Stimulated activated CD8-positive, alpha-beta memory T cell treated with anti-CD3 and anti-CD28 coated beads, Interleukin-7, amount 100 ng/mL, for 1 hour (primary cell): ENCODE measurements at places on chromosomes 3 and 15.

- no peak for DNase-seq
Observed at GRCh38 chr3:149004622-149005021, 13.3 kb downstream of the GYG1 start.

DNA sequence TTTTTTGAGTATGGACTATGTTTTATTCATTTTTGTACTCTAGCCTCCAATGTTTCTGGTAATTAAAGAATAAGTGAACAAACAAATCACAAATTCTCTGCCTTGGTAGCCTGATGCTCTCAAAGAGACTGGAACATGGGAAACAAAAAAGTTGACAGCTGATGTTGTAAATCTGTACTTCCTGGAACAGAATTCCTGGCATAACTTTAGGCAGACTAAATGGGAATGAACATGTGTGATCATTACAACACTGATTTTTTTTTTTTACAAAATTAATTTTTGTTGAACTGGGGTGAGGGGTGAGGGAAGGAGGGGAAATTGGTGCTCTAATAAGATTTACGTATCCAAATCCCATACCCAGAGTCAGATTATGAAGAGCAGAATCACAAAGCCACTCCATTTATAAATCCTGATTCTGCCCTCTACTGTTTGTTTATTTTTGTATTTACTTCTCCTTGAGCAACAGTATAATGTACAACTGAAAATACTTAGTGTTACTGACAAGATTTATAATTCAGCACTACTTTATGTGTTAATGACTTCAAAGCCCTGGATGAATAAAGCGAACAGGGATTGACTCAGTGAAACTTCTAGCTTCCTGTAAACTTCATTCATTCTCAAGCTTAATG is 165.0 kb downstream of the FRMD5 start:
- DNase-seq: no peak

DNA sequence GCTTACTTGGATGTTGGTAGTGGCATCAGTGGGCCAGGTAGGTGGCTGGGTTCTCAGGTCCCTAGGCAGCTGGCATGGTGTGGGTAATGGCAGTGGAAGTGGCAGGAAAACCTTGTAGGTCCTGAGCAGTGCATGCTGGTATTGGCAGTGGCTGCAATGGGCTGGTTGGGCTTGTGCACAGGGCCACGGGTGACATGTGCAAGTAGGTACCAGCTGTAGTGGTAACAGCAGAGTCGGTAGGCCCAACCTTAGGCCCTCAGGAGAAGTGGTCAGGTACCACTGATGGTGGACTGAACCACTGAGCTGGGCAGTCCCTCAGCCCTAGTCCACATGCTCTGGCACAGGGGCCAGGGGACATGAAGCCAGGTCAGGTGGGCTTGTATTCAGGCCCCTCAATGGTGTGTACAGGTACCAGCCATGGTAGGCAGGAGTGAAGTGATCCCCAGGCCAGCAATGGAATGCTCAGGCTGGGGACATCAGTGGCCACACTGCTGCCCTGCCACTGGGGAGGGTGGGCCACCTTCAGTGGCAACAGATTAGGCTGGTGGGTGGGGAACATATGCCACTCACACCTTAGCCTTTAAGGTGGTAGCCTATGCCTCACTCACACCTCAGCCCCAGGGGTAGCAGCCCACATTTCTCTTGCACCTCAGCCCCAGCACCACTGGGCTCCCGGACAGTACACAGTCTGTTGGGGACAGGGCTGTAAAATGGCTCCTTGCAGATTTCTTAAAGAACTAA is 118.1 kb downstream of the LRRK1 start:
- no peak for DNase-seq

- no peak for DNase-seq
Observed at GRCh38 chr3:189573004-189573403, 58.2 kb upstream of the TP63 start.

GRCh38 chr15:99421172-99421656 is 144.6 kb upstream of the MEF2A start:
- DNase-seq: no peak

DNA sequence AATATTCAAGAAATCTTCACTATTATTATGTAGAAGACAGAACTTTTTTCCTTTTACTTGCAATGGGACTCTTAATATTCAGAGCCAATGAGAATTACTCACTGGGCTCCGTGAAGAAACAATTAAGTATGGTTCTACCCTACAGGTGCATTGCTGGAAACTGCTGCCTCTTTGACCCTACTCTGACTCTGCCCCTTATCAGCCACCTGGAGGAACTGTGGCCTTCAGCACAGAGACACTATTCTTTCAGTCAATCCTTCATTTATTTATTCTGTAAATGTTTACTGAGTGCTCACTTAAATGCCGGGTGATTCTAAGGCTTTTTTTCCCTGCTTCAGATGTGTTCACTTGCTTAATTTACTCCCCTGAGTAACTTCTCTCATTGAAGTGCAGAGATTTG is 163.2 kb downstream of the SYNPR start:
- DNase-seq: no peak

GRCh38 chr3:79461129-79461792 is 306.5 kb downstream of the ROBO1 start:
- no peak for DNase-seq

GRCh38 chr3:142022381-142022780 is 127.0 kb downstream of the TFDP2 start:
- no peak for DNase-seq

DNA sequence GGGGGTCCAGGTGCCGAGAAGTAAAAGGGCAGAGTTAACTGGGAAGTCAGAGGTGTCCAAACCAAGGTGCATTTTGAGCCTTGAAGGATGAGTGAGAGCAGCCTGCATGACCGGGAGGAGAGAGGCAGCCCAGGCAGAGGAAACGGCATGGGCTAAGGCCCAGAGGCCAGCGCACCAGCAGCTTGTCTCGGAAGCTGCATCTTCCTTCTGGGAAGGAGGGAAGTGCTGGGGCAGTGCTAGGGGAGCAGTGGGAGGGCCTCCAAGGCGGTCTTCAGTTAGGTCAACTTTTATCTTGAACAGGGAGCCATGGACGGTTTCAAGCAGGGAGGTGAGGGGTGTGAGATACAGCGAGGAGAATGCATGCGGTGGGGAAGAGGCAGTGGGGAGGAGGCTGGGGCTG is 1.0 kb downstream of the H1-8 start:
- DNase-seq: no peak

DNA sequence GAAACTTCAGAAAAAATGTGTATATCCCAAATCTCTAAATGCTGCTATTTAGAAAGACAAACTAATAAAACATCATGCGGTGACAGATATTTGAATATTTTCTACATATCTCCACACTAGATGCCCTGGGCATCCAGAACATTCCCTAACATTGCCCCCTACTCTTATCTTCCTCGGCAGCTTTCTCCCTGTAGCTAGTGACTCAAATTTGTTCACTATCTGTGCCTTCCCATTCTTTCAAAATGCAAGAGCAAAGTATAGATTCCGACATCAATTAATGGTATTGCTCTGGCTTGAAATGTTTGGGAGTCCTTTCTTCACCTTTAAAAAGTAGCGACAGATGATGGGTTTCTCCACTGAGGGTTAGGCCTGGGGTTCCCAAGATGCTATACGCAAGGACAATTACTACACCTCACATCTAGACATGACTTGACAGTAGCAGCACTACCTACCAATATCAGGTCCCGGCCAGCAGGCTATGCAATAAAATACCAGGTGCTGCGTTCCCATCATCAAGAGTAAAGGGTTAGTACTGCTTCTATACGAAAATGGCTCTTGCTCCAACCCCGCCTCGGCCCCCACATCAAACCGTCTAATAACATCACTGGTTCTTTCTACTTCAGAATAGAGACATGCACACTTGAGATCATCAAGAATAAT is 631 bp downstream of the UBR1 start:
- no peak for DNase-seq

DNA sequence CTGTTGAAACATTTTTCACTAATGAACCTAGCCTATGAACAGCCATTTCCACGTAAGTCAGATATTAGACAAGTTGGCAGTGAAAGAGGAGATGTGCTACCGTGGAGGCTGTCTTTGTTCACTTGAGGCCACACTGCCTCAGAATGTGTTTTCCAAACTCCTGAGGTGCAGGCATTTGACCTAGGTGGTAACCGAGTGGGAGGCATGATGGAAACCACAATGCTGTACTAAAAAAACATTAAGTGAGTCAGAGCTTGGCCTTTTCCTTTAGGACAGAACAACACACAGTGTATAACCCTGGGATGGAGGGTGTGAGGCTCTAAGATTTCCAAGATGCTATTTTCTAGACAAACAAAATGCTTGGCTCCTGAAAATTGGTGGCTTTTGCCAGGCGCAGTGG is 406.3 kb downstream of the SOX2 start:
- no peak for DNase-seq

DNA sequence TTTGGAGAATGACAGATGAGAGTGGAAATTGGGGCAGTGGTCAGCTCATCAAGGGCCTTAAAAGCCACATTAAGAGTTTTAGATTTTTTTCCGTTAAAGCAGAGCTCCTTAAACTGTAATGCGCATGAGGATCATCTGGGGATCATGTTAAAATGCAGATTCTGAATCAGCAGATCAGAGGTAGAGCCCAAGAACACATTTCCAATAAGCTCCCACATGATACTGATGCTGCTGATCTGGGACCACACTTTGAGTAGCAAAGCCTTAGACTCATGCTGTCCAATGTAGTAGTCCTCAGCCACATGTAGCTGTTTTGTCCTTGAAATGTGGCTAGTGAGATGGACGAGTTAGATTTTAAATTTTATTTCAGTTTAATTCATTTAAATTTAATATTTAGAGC is 26.3 kb upstream of the POMGNT2 start:
- DNase-seq: no peak

GRCh38 chr3:179717219-179717618 is 64.4 kb downstream of the USP13 start:
- no peak for DNase-seq

GRCh38 chr3:48084170-48084569 is 68.0 kb upstream of the MAP4 start:
- DNase-seq: no peak

DNA sequence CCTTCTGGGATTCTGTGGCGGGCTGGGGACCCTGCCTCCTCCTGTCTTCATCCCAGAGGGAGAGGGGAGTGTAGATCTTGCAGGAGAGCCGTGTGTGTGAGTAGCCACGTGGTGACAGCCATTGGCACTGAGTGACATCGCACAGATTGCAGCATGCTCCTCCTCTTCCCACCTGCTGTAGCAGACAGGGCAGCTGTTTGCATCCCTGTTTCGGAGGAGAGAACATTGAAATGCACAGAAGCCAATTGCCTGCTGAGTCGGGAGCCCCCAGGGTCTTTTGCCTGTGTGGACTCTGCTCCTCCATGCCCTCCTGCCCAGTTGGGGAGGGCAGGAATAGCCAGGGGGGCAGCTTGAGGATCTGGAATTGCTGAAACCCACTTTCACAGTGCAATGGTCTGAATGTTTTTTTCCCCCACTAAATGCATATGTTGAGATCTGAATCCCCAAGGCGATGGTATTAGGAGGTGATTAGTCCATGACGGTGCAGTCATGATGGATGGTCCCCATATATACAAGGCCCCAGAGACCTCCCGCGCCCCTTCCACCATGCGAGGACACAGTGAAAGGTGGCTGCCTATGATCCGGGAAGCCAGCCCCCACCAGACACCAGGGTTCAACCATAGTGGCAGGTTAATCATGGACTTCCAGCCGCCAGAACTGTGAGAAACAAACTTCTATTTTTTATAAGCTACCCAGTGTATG is 66.8 kb downstream of the CHRNA7 start:
- no peak for DNase-seq

- no peak for DNase-seq
Observed at GRCh38 chr3:139994891-139995290, 59.9 kb downstream of the CLSTN2 start.

DNA sequence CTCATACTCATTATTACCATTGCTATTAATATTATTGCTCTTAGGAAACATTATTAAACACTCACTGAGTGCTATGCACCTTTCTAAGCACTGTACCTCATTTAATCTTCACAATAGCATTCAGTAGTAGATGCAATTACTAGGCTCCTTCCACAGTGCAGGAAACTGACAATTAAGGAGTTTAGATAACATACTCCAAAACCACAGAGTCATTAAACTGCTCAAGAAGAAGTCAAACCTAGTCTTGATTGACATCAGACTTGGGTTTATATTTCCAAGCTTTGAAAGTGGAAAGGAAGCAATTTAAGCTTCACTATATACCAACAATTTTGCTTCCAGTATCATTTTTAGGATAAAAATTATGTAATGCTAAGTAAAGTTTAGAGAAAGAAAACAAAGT is 490.1 kb upstream of the ARRDC4 start:
- no peak for DNase-seq

DNA sequence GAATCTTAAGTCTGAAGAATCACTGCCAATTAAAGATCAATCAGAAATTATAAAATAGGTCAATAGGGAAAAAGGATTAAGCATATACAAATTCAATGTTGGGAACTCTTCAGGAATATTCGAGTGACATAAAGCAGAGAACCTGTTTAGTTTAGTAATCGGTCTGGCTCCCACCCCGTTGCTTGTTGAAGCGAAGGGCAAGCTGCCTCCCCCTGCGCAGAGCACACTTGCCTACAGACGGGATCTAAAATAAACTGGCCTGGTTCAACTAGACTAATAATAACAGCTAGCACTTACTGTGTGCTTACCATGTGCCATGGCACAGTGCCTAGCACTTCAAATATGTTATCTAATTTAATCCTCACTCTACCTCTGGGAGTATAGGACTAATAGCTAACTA is 8.6 kb downstream of the SEMA6D start:
- no peak for DNase-seq

GRCh38 chr3:183537295-183537730 is 18.2 kb downstream of the KLHL6 start:
- DNase-seq: no peak

GRCh38 chr3:42019953-42020260 is 58.0 kb upstream of the ULK4 start:
- no peak for DNase-seq

DNA sequence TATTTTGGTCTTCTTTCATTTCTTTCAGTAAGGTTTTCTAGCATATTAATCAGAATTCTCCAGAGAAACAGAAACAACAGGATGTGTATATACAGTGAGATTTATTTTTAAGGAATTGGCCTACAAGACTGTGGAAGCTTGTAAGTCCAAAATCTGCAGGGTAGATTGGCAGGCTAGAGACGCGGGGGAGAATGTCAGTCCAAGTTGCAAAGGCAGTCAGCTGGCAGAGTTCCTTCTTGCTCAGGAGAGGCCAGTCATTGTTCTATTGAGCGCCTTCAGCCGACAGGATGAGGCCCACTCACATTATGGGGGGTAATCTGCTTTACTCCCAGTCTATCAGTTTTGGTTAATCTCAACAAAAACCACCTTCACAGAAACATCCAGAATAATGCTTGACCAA is 133.4 kb upstream of the UBE3A start:
- DNase-seq: no peak

DNA sequence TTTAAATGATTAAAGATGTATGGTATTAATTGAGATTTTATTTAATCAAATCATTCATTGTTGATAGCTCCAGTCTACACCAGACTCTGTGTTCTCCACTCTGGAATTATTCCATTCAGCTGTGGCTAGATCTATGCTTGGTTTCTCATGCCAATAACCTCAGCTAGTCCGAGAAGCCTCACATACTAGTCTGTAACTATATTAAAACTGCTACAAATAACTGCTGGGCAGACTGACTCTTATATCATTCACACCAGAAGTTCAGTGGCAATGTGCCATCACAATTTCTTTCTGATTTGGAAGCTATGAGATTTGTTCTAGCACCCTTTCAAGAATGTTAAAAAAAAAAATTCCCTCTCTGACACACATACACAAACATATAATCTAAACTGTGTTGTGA is 947.3 kb downstream of the ROBO1 start:
- no peak for DNase-seq

- no peak for DNase-seq
Observed at GRCh38 chr3:158658889-158659288, 13.6 kb downstream of the LXN start.
